ENCODE measurements at places on chromosomes 4 and X.
A peak's percentile ranks its signal among the peaks of the same experiment; 100 is the strongest.

DNA sequence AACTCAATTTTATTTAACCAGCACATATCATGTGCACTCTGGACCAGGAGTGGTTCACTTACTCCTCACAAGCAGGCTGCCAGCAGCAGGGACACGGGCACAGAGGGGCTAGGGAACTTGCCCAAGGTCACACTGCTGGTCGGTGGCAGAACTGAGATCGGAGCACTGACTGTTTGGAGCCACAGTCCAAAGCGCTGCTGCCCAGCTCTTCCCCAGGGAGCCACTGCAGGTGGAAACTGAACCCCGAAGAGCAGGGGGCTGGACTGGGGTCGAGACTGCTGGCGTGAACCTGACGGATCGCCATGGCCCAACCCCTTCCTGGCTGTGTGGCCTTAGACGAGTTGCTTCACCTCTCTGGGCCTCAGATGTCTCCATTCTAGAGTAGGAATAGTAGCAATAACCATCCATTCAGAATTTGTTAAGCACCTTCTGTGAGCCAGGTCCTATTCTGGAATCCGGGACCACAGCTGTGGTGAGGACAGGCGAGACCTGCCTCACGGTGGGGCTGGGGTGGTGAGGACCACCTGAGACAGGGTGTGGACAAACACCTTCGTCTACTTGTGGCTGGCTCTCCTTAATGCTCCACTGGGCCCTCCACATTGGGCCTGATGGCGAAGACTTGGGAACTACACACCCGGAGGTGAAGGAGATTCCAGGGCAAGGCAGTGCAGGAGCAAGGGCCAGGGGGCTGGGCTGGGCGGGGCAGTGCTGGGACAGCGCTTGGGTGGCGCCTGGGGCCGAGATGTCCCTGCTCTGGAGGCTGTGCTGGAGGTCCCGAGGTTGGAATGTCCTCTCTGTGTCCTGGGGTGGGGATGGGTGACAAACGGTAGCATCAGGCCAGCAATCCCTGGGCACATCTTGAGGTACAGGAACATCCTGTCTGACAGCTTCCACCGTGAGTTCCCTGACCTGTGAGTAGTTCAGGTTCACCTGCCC is 32.0 kb upstream of the KIAA0232 start:
- no peak for DNase-seq

DNA sequence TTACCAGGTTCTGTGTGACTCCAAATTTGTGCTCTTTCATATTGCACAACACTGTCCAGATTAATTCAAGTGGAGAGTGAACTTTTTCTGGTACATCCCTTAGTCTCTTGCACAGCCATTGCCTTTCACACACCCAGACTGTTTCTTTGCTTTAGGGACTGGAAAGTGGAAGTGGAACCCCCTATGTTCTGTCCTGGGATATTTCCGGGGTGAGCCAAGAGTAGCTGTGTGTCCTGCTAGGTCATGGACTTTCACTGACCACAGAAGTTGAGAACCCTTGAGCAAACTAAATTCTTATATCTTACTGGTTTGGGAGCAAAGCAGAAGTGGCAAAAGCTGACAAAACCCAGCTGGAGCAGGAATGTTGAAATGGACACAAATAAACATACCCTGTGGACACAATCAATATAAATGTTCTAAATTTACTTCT is 10.3 kb upstream of the VSIG4 start:
- no peak for DNase-seq

GRCh38 chr4:56323327-56323726 is 64.0 kb downstream of the AASDH start:
- no peak for DNase-seq

- no peak for DNase-seq
Measured at GRCh38 chr4:11165052-11165451, 263.6 kb downstream of the HS3ST1 start.

- DNase-seq: peak; percentile 51
Measured at GRCh38 chr4:37666625-37667071, 19.5 kb downstream of the RELL1 start.

DNA sequence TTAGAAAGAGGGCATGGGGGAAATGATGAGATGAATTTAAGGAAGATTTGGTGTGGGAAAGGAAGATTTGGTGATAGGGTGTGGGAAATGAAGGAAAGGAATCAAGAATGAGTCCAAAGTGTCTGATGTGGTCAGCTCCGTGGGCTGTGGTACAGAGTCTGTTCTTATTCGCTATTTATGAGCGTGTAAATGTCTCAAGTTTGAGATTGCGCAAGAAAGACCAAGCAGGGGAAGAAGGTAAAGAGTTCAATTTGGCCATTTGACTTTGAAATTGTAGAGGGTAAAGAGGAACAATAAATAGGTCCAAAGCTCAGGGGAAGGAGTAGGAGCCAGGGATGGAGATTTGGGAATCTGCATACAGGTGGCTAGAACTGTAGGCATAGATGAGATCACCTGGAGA is 11.3 kb upstream of the SMS start:
- no peak for DNase-seq

- no peak for DNase-seq
Measured at GRCh38 chr4:139508581-139509237, 47.3 kb downstream of the SETD7 start.

GRCh38 chrX:114075073-114075673 is 508.7 kb upstream of the HTR2C start:
- DNase-seq: no peak

All from NCI-H460 (cell line).